ENCODE measurements at places on chromosomes 2 and 18.

DNA sequence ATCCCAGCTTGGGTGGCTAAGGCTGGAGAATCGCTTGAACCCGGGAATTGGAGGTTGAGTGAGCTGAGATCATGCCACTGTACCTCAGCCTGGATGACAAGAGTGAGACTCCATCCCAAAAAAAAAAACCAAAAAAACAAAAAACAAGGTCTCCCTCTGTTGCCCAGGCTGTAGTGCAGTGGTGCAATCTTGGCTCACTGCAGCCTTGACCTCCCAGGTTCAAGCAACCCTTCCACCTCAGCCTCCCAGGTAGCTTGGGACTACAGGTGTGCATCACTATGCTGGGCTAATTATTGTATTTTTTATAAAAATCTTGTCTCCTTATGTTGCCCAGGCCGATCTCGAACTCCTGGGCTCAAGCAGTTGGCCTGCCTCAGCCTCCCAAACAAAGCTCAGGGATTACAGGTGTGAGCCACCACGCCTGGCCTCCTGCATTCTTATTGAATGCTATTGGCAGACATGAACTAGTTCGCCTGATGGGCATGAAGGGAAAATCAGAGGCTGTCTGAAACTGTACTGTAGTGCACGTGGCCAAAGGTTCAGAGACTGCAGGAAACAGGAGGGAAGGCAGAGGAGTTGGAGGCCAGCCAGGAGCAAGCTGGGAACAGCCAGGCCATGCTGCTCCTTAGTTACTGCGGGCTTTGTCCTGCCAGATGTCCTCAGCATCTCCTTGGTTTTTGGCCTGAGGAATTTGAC, 16.0 kb upstream of the ASXL2 start:
- H3K4me3 ChIP-seq, result no peak overlapping the region
- H3K36me3 ChIP-seq, result no peaks in the 10 kb centered on the region
- no peaks in the 10 kb centered on the region for H3K27me3 ChIP-seq

DNA sequence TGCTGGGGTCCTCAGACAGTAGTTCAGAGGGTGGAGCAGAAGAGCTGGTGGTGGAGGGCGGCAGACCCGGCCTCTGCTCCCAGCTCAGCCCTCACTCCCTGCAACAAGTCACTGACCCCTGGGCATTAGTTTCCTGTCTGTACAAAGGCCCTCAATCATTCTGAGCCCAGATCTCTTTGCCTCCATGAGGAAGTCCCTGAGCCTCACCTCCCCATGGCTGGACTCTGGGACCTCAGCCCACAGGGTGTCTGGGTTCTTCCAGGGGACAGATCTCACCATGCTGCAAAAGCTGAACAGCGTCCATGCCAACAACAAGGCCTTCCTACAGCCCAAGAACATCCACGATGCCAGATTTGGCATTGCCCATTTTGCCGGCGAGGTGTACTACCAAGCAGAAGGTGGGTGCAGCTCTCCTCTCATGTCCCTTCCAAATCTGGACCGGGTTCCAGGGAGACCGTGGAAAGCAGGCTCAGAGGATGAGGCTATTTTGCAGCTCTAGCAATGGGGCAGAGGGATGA, 49.1 kb downstream of the MYO7B start:
- no peak for DNase-seq
- H3K4me3 ChIP-seq, result no peak overlapping the region
- no peaks in the 10 kb centered on the region for H3K36me3 ChIP-seq
- peaks cover 32% of the 10 kb centered on the region for H3K27me3 ChIP-seq

DNA sequence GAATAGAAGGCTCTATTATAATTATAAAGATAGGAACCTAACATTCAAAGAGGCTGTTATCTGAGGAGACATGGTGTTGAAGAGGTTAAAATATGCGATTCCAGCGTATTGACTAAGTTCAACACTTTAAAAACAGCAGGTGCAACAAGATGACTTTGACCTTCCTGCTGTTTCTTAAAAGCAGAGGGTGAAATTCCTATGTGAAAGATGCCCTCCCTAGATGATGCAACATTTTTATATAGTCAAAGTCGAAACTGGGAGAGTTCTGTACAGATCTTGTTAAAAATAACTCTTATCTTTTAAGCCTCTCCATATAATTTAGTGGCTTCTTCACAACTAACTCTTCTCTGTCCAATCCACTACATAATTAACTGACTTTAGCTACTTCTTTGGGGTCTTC, 4.4 kb upstream of the ACKR3 start:
- no peak overlapping the region for H3K4me3 ChIP-seq
- H3K27me3 ChIP-seq, result no peaks in the 10 kb centered on the region
- no peak overlapping the region for H3K27ac ChIP-seq
- peaks cover 28% of the 10 kb centered on the region for H3K36me3 ChIP-seq
- DNase-seq, result no peak
- H3K4me1 ChIP-seq, result peaks cover 14% of the 10 kb centered on the region

GRCh38 chr2:106789185-106789584, 96.8 kb downstream of the ST6GAL2 start:
- H3K4me1 ChIP-seq, result no peaks in the 10 kb centered on the region
- H3K27ac ChIP-seq, result no peak overlapping the region
- H3K27me3 ChIP-seq, result peaks cover 19% of the 10 kb centered on the region

DNA sequence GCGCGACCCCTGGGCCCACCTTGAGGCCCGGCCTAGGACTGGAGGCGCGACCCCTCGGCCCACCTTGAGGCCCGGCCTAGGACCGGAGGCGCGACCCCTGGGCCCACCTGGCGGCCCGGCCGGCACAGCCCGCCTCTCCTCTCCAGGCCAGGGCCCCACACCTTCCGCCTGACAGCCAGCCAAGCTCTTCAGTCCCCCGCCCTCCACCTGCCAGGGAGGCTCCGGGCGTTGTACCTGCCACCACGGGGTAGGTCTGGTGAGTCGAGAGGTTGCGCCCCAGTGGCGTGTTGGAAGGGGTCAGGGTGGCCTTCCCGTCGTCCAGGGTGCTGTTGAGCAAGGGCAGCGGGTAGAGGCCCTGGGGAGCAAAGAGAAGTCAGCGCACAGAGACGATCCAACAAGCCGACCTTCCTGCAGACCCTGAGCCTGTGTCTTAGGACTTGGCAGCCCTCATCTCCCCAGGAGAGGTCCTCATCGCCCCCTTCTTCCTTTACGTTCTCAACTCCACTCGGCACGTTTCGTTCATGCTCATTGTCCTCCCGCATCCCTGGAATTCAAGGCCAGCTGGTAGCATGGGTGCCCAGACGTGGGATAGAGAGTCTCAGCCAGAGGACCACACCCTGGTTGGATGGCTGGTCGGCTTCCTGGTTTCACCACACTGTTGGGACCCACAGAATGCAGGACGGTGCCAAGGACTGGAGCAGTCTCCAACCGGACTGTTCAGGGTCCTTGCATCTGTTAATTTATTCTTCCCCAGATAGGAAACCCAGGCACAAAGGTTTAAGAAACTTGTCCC, 42.2 kb downstream of the PAX8 start:
- H3K4me1 ChIP-seq, result peaks cover 14% of the 10 kb centered on the region
- DNase-seq, result no peak
- H3K4me3 ChIP-seq, result peak overlapping the region; percentile 68
- peaks cover 7% of the 10 kb centered on the region for H3K36me3 ChIP-seq
- H3K27me3 ChIP-seq, result no peaks in the 10 kb centered on the region

DNA sequence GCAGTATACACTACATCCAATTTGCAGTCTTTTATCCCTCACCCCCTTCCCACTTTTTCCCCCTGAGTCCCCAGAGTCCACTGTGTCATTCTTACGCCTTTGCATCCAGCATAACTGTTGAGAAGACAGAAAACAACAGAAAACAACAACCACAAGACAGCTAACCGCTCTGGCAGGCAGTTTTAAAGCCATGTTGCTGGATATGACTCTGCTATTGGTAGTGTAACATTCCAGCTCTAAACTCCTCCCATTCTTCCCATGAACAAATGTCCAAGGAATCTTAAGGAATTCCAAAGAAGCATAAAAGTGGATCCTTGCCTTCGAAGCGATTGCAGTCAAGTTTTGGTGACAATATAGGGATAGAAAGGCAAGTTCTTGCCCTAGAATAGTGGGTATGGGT, 599.1 kb downstream of the NYAP2 start:
- no peak overlapping the region for H3K27ac ChIP-seq
- DNase-seq, result no peak
- no peak overlapping the region for H3K4me3 ChIP-seq
- no peaks in the 10 kb centered on the region for H3K4me1 ChIP-seq

- no peak overlapping the region for H3K27ac ChIP-seq
- H3K4me1 ChIP-seq, result no peaks in the 10 kb centered on the region
- H3K27me3 ChIP-seq, result no peaks in the 10 kb centered on the region
- no peaks in the 10 kb centered on the region for H3K36me3 ChIP-seq
- DNase-seq, result no peak
These were observed 138.2 kb downstream of the ASXL3 start for GRCh38 chr18:33716061-33716683.

- no peak for DNase-seq
- no peak overlapping the region for H3K27ac ChIP-seq
- peaks cover 5% of the 10 kb centered on the region for H3K36me3 ChIP-seq
- H3K27me3 ChIP-seq, result no peaks in the 10 kb centered on the region
- H3K4me1 ChIP-seq, result no peaks in the 10 kb centered on the region
These were observed 58.8 kb downstream of the GPC1 start for GRCh38 chr2:240494194-240494793.

DNA sequence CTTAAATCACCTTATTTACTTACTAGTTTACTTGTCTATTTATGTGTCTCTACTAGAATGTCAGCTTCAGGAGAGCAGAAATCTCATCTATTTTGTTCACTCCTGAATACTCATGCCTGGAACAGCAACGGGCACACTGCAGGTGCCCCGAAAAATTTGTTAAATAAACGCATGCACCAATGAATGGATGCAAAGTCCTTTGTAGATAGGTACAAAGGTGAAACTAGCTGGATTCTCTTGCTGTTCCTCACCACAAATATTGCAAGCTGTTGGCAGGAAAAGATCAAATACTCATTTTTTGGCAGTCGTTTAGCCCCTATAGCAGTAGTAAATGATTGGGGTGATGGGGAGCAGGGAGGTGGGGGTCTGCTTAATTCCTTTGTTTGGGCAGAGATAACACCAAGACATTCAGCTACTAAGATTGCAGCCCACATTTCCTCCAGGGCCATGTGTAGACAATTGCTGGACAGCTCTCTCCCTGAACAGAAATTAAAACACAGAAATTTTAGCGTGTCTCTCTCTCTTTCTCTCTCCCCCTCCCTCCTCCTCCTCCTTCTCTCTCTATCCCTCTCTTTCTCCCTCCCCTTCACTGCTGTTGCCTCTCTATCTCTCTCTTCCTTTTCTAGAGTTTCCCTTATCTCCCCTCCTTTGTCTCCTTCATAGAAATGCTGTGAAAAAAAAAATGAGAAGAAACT, 5.4 kb downstream of the MARCHF4 start:
- no peak overlapping the region for H3K4me3 ChIP-seq
- DNase-seq, result no peak
- H3K36me3 ChIP-seq, result peaks cover 2% of the 10 kb centered on the region

DNA sequence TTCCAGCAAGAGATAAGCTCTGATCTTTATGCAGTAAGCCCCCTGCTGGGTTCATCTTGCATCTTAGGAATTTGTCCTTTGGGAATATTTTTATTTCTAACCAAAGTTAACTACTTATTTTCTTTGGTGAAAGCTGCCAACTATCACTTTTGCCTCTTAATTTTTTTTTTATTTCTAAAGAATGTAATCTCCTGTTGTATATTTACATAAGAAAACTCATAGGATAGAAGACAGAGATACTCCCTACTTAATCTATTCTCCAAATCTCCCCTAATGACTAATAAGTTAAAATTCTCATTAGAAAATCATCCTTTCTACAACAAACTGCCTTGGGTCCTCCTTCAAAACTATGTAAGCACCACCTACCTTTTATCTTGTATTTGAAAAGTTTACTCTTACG, 612.2 kb upstream of the SLC39A10 start:
- no peak overlapping the region for H3K4me3 ChIP-seq
- DNase-seq, result no peak
- peaks cover 6% of the 10 kb centered on the region for H3K27me3 ChIP-seq
- H3K4me1 ChIP-seq, result no peaks in the 10 kb centered on the region
- H3K27ac ChIP-seq, result no peak overlapping the region

DNA sequence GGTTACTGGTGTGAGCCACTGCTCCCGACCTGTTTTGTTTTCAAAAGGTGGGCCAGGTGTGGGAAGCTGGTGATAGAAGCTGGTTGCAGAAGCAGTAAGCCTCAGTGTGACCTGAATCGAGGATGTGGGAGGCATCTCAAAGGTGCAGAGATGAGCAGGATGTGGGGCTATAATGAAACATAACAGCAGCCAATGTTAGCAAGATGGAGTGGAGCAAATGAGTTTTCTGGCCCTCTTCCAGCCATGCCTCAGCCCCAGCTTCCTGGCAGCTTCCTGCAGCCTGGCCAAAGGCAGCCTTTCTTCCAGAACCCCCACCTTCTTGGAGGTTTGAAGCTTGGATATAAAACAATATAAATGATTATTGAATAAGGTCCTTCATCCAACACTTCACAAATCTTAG, 184.8 kb downstream of the NCK2 start:
- H3K27ac ChIP-seq, result no peak overlapping the region
- H3K36me3 ChIP-seq, result peaks cover 2% of the 10 kb centered on the region
- H3K27me3 ChIP-seq, result no peaks in the 10 kb centered on the region
- H3K4me1 ChIP-seq, result peaks cover 50% of the 10 kb centered on the region
- DNase-seq, result peak; percentile 45

GRCh38 chr2:230128623-230129342, 60.1 kb upstream of the SLC16A14 start:
- no peak overlapping the region for H3K4me3 ChIP-seq
- DNase-seq, result no peak
- H3K4me1 ChIP-seq, result peaks cover 15% of the 10 kb centered on the region
- H3K27ac ChIP-seq, result no peak overlapping the region
- peaks cover 16% of the 10 kb centered on the region for H3K27me3 ChIP-seq

- peaks cover 2% of the 10 kb centered on the region for H3K36me3 ChIP-seq
- no peaks in the 10 kb centered on the region for H3K27me3 ChIP-seq
- DNase-seq, result no peak
- peaks cover 20% of the 10 kb centered on the region for H3K4me1 ChIP-seq
- H3K27ac ChIP-seq, result no peak overlapping the region
These were observed 33.1 kb upstream of the TTC39C start for GRCh38 chr18:23981369-23981980.

DNA sequence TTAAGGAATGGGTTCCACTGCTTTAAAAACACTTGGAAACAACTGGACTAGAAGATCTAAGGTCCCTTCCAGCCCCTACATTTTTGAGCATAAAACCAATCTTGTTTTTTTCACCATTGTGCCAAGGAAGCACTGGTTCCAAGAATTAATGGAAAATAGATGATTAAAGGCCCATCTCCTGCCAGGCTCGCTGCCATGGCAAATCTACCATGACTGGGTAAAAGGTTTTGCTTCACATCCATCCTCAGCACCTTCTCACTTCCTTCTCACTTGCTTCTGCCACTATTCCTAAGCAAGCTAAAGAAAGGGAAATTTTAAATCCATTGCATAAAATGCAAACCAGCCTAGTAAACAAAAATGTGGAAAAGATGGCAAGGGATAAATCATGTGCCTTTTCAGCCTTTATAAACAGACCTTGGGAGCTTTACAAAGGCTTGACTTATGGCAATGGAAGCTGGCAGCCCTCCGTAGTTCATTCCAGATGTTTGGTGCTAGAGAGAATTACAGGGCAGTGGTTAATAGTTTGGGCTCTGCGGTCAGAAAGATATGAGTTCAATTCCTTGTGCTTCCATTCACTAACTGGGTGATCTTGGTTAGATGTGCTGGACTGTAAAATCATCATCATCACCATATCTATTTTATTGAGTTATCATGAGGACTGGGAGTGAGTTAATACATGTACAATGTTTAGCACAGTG, 27.0 kb upstream of the ST3GAL5 start:
- H3K4me1 ChIP-seq, result no peaks in the 10 kb centered on the region
- H3K4me3 ChIP-seq, result no peak overlapping the region
- H3K36me3 ChIP-seq, result no peaks in the 10 kb centered on the region
- no peaks in the 10 kb centered on the region for H3K27me3 ChIP-seq
